ENCODE measurements at places on chromosomes 4 and X. TPM values are rescaled to one million over a fixed set of nuclear protein-coding genes. Genes with fewer than 3 reads are reported as not detected.

KCNIP4 gene
- 7.5 TPM for polyA plus RNA-seq

TMEM47 gene
- 8.9 TPM for polyA plus RNA-seq

GYG2 gene
- polyA plus RNA-seq, result 13.2 TPM

ODAPH gene
- not detected for polyA plus RNA-seq

DDIT4L gene
- polyA plus RNA-seq, result 1.5 TPM

ANOS1 gene
- 5.9 TPM for polyA plus RNA-seq

FAM47E gene
- 11.9 TPM for polyA plus RNA-seq

RAP1GDS1 gene
- 21.9 TPM for polyA plus RNA-seq

UGDH gene
- polyA plus RNA-seq, result 64.2 TPM

DNA sequence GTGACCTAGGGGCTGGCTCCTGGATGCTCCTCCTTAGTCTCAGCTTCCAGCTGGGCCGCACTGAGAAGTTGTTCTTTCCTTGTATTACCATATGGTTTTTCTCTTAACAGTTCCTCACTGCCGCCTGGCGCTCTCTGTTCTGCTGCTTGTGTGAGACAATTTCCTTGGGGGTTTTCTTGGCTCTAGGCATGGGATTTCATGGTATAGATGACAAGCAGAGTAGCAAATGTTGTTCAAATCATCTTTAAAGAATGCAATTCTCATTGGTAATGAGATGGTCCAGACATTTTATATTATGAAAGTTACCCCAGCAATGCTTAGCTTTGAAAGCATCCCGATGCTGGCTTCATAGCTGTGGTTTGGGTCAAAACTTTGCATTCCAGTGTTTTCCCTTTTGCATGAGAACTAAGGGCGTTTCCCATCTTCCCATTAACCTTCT, 37.6 kb downstream of the SEPTIN11 start:
- DNase-seq, result peak; percentile 48

- no peak for DNase-seq
These were observed 171.0 kb upstream of the PPP1R2C start for GRCh38 chrX:42948723-42949657.

DNA sequence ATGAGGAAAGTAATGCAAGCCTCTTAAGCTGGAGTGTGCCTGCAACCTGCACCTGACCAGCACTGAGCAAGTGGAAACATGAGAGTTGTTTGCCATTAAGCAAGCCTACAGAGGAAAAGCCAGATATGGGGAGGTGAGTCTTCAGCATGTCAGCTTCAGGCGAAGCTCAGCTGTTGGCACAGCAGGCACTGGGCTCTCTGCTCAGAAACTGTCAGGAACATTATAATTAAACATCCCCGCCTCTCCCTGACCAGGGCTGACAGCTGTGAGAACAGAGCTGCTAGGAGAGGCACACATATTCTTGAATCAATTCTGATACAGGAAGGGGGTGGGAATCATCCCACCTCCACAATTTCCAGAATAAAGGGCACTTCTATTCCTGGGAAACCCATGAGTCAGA, 19.0 kb upstream of the DCX start:
- DNase-seq, result no peak

GRCh38 chr4:4386296-4386735, 586 bp upstream of the NSG1 start:
- DNase-seq, result no peak

- no peak for DNase-seq
These were observed 516.8 kb upstream of the SPANXN1 start for GRCh38 chrX:144730471-144730870.

GRCh38 chrX:109714340-109714958, 18.6 kb downstream of the ACSL4 start:
- DNase-seq, result no peak

DNA sequence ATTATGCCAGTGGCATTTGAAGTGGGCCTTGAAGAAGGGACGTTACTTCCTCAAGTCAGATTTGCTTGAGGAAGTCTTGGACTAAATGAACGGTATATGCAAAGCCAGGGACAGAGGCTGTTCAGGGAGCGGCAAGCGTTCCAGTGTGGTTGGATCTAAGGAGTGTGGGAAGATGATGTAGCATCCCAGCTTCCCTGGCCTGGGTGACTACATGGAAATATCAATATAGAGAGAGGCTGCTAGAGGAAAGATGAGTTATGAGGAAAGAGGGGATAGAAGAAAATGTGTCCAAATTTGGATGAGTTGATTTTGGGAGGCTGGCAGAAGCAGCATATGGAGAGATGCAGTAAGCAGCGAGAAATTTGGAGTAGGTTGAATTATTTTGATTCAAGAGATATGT, 432.5 kb upstream of the TENM3 start:
- DNase-seq, result no peak

DNA sequence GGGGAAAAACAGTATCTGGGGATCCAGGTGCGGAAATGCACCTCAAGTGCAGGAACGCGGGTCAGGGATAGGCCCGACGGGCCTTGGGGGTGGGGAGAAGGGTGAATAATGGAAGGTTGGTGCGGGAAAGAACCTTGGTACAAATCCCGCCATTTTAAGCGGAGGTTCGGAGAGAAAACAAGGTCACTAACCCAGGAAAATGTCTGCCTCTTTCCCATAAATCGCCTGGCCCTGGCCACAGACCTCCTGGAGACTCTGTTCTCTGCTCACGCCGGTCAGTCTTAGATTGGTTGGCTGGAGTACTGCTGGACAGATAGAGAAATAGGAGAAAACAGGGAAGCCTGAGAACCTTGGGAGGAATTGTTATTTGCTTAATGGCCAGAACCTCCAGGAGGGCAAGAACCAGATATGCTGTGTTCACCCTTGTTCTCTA, 897 bp upstream of the FBXL5 start:
- no peak for DNase-seq

DNA sequence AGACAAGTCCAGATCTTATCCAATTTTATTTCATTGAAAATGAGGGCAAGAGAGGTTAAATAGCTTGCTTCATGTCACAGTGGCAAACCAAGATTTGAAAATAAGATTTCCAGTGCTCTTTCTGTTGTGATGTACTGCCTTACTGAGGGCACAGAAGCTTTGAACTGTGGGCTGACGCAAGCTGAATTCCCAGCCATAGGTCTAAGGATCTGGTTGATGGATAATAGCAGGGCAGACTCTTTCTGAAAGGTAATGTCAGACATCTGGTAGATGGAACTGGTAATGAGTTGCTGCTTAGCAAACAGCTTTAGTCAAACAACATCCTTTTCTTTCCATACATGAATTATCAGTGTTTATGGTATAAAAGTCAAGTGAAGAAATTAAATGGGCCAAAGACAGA, 193.9 kb upstream of the RASGEF1B start:
- DNase-seq, result no peak

GRCh38 chrX:46485897-46486296, 59.3 kb downstream of the ZNF674 start:
- DNase-seq, result no peak

DNA sequence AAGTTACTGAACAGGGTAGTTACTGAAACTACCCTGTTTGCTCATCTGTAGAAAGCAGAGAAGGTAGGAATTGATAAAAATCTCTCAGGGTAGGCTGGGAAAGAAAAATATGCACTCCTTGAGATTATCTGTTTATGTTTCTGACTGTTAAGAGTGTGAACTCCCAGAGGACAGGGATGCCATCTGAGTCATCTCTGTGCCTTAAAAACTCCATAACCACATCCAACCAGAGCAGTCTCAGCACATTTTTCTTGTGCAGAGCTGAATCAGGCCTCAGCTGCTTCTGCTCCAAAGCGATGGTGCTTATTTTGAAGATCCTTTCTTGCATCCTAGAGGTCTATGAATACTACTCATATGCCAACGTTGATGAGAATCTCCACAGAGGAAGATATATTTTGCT, 9.9 kb downstream of the CENPVL3 start:
- no peak for DNase-seq

GRCh38 chr4:6658597-6659075, 18.2 kb downstream of the MRFAP1 start:
- DNase-seq, result peak; percentile 38

DNA sequence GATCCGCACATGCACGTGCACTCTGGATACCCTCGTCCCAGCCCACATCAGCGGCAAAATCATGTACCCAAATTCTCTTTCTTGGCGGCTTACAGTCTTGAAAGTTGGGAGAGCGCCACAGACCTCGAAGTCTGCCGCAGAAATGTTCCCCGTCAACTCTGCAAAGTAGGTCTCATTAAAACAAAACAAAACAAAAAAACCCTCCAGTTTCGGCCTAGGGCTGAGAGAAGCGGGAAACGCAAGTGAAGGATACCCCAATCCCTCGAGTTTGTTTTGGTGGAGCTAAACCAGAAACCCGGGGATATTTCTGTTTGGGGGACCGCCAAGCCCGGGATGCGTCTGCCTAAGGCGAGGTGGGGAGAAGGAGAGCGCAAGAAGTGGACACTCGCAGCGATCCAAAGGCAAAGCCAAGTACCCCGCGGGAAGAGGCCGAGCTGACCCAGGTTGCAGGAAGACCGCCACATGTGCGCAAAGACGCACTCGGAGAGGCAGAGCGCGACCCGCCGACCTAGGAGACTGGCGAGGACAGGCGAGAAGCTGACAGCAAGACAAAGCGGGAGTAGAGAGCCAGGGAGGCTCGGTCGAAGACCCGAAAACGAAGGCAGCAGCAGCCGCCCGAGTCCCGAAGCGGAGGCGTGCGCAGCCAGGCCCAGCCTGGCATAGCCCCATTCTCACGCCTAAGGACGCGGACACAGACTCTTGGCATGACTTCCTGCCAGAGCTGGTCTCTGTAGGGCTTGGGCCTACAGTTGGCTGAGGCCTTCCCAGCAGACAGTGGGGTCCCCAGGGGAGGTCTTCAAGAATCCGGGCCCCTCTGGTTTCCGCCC, 49.6 kb upstream of the BCOR start:
- DNase-seq, result no peak

- DNase-seq, result peak; percentile 56
These were observed at the start of gene TRAM1L1 for GRCh38 chr4:117084866-117085701. TRAM1L1 (minus strand) TSS chr4:117085576; CDS start chr4:117085393, 183 bp downstream.

GRCh38 chr4:8593264-8594096, 915 bp downstream of the CPZ start:
- DNase-seq, result no peak

DNA sequence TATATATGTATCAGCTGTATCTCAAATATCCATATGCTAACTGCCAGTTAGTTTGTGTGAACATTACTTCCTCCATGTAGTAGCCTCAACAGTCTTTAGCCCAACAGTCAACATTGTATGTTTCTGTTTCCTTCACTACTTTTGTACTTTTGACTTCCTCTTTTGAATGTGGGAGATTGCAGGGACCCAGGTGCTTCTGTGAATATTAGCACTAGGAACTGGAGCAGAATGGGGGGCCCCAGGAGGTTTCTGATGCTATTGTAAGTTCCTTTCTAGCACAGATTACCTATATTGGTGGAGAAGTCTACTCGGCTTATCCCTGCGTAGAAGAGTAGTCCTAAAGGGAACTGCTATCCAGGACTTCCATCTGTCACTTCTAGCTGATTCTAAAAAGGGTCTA, 2.3 kb downstream of the PLAC8 start:
- DNase-seq, result peak; percentile 12

GRCh38 chrX:39674490-39675161, 423.1 kb downstream of the BCOR start:
- DNase-seq, result peak; percentile 35

- DNase-seq, result no peak
These were observed 54.6 kb upstream of the RAB9B start for GRCh38 chrX:103886624-103887023.

- DNase-seq, result no peak
These were observed 113.4 kb downstream of the BCOR start for GRCh38 chrX:39984191-39984956.

DNA sequence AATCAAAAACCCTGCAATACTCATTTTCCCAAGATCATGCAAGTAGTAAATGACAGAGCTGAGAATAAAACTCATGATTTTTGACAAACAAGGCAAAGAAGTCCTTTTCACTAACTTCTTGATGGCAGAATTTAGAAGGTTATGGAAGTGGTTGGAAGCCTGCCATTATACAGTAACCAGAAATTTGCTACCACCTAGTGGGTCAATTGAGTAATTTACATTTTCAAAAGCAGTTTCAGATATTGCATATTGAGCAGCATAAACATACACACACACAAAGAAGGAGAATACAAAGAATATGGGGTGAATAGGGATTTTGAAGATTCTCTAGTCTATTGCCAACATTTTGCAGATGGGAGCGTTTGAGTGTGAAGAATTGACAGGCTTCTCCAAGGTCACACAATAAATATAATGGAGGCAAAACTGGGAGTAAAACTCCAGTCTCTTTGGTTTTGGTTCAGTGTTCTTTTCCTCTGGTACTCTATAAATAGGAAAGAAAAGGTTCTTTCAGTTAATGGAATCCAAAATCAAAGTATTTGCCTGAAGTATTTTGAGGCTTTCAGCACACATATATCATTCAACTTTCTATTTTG, 70.2 kb downstream of the GC start:
- no peak for DNase-seq

DNA sequence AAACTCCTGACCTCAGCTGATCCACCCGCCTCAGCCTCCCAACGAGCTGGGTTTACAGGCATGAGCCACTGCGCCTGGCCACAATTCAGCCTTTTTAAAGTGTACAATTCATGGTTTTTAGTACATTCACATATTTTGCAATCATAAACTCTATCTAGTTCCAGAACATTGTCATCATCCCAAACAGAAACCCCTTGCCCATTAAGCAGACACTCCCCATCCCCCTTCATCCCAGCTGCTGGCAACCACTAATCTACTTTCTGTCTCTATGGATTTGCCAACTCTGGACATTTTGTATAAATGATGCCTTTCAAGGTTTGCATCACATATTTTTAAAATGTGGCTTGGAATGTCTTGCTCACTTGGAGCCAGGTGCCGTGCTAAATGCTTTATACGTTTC, 4.5 kb downstream of the CD99L2 start:
- DNase-seq, result no peak

GRCh38 chr4:28227764-28228163, 1367.1 kb downstream of the STIM2 start:
- DNase-seq, result no peak

DNA sequence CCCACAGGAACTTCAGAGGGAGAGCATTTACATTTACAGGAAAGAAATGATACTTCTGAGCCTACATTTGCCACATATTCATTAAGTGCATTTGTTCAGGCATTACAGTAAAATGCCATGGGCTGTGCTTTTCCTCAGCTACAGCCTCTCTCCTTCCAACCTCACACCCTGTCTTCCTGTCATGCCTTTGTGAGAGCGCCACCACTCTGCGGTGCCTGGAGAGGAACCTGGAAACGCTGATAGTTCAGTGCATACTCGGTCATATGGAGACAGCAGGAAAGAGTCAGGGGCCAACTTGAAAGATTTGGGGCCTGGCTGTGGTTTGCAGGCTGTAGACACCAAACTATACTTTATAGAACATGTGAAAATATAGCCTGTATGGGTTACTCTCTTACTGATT, 40.5 kb downstream of the NFKB1 start:
- no peak for DNase-seq

DNA sequence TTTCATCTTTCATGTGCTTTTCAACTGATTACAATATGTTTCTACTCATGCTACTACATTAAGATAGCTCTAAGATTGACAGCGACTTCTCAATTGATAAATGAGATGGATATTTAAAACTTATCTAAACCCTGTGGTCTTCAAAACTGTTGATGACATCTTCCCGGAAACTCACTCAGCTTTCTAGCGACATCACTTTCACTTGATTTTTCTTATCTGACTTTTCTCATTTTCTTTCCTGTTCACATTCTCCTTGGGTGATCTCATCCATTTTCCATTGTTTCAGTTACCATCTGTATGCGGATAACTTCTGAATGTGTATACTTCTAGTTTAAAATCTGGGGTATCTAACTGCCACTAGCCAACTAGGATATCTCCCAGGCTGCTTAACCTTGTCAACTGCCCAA, 3.1 kb downstream of the POLR2B start:
- no peak for DNase-seq
